ENCODE measurements at places on chromosomes 7 and 10.

- DNase-seq, result peak; percentile 52
Observed at GRCh38 chr7:111312966-111313365, 222.0 kb downstream of the LRRN3 start.

DNA sequence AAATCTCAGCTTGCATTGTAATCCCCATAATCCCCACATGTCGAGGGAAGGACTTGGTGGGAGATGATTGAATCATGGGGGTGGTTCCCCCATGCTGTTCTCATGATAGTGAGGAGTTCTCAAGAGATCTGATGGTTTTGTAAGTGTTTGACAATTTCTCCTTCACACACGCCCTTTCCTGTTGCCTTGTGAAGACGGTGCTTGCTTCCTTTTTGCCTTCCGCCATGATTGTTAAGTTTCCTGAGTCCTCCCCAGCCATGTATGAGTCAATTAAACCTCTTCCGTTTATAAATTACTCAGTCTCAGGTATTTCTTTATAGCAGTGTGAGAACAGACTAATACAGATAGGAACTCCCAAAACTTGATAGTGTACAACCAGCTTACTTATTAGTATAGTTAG, 98.6 kb downstream of the CREM start:
- DNase-seq, result no peak

DNA sequence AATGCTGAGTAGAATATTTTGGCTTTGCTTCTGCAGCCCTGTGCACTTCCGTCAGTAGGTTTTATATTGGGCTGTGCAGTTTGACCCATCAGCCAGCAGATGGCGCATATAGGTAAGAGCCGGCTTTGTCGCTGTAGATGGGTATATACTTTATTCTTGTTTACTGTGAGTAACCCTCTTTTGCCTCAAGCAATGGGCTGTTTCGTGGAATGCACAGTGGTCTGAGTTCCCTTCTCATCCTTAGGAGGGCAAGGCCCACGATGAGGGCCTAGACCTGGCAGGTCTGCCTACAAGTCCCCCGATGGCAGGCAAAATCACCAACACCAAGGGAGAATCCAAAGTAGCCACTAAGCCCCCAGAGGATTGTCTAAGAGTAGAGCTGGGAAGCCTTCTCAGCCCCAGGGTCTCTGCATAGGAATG, 1002.9 kb upstream of the KCND2 start:
- DNase-seq, result peak; percentile 75

- no peak for DNase-seq
Observed at GRCh38 chr7:158753900-158754299, 49.3 kb upstream of the NCAPG2 start.

GRCh38 chr7:17236171-17236570, 62.3 kb upstream of the AHR start:
- no peak for DNase-seq

- DNase-seq, result no peak
Observed at GRCh38 chr10:97011397-97011796, 174.4 kb downstream of the SLIT1 start.

DNA sequence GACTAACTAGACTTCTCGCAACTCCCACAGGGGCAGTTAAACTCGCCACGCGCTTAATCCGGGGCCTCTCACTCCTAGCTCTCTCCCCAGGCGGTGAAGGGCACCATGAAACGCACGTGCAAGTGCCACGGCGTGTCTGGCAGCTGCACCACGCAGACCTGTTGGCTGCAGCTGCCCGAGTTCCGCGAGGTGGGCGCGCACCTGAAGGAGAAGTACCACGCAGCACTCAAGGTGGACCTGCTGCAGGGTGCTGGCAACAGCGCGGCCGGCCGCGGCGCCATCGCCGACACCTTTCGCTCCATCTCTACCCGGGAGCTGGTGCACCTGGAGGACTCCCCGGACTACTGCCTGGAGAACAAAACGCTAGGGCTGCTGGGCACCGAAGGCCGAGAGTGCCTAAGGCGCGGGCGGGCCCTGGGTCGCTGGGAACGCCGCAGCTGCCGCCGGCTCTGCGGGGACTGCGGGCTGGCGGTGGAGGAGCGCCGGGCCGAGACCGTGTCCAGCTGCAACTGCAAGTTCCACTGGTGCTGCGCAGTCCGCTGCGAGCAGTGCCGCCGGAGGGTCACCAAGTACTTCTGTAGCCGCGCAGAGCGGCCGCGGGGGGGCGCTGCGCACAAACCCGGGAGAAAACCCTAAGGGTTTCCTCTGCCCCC, 19.5 kb downstream of the WNT8B start:
- peak; percentile 79 for DNase-seq

DNA sequence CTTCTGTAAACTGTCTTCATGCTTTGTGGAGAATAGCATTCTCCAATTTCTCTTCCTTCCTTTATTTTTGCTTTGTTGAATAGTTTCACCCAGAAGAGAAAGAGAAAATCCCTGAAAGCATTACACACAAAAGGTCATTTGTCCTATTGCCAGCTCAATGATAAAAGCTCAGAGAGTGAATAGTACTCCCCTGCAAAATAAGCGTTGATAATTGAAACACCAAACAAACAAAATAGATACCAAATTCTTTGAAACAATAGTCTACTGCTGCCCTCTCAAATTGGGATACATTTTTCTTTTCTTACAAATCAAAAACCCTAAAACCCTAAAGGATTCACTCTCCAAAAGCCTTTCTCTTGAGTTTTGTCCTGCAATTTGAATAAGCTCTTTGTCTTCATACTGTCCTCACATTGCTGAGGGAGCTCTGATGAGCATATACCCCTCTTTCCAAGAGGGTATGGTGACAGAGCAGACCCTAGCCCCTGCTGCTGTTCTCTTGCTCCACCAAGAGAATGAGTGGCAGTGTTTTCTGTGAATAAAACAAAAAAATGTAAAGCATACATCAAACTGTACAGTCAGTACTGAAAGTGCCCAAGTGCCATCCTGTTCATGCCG, 134.4 kb downstream of the CSTF2T start:
- DNase-seq, result no peak

DNA sequence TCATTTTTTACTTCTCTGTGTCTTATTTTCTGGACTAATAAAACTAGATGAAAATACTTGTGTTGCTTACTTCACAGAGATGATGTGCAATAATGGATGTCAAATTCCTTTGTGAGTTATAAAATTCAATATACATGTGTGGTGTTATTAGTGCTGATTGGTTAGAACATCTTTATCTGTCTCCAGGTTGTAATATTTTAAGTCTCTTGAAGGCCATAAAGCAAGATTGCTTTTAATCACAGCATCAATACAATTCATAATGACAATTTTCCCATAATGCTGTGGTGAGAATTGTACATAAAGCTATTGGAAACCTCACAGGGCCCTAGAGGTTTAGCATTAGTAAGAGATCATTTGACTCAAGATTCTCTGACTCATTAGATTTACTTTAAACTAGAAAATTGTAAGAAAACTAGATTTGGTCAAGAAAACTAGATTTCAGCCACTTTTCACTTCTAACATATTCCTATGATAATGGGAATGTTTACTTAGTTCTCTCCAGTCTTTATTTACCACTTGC, 963.7 kb downstream of the REEP3 start:
- DNase-seq, result no peak

DNA sequence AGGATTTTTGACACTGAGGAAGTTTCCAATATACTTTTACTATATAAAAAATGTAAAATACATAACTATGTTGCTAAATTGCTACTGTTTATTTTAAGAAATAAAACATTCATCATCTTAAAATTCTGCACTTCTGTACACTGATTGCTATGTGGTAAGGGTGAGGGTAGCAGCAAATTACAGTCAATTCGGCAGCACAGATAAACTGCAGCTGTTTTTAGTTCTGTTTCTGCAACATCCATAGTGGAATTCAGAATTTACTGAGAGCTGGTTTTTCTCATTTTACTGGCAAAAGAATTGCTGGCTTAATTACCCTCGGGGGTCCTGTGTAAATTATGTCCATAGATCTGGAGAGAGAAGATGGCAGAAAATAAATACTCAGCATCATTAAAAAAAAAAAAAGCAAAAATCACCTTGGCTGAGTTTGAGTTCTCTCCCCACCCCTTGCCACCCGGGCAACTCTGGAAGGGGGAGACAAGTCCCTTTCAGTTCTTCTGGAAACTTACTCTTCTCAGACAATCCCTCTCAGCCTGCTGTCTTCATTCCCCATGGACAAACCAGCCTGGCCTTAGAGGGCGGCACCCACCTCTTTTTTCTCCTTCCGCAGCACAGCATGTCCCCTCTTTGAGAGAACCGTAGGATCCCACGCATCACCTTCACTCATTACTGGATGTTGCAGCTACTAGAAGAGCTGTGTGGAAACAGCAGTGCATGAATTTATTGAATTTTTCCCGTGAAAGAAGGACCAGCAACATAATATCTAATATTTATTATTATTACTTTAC, 501.1 kb upstream of the CELF2 start:
- no peak for DNase-seq

- DNase-seq, result no peak
Observed at GRCh38 chr7:91242097-91242844, 22.0 kb upstream of the FZD1 start.

- DNase-seq, result peak; percentile 59
Observed at GRCh38 chr10:133528845-133529575, 1.8 kb downstream of the CYP2E1 start.

GRCh38 chr7:86818903-86819302, 175.2 kb downstream of the GRM3 start:
- DNase-seq, result no peak

- DNase-seq, result no peak
Observed at GRCh38 chr7:45082031-45082830, 6.5 kb downstream of the NACAD start.

DNA sequence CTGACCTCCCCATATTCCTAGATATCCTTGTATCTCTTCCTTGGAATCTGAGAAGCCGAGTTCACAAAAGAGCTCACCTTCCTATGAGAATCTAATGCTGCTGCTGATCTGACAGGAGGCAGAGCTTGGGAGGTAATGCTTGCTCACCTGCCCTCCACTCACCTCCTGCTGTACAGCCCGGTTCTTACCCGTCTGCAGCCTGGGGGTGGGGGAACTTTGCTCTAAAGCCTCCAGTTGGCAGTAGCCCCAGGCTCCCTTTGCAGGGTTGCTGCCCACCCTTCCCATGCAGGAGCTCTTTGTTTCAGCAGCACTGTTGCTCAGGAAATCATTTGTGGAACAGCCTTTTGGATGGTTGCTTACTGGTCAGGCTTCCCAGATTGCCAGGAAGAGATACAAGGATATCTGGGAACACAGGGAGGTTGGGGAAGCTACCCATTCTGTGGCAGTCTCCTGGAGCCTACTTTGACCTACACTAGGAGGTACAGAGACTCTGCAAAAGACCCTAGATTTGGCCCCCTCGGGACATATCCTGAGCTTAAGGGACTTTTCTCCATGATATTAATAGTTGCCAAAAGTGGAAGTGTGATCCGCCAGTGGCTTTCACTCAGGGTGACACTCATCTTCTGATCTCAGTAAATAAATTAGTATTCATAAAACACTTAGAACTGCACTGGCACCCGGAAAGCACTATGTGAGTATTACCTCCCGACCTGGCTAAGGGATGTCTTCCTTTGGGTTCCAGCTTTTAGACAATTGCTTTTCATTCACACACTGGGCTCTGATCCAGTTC, 363.7 kb upstream of the PODXL start:
- DNase-seq, result no peak

GRCh38 chr7:127879436-127879835, 151.8 kb downstream of the LRRC4 start:
- no peak for DNase-seq

- DNase-seq, result no peak
Observed at GRCh38 chr10:82883603-82884002, 1008.6 kb downstream of the NRG3 start.
